ENCODE measurements at places on chromosomes 16 and 17.

GRCh38 chr17:82447876-82448275, 2.7 kb downstream of the CYBC1 start:
- no peak for DNase-seq

DNA sequence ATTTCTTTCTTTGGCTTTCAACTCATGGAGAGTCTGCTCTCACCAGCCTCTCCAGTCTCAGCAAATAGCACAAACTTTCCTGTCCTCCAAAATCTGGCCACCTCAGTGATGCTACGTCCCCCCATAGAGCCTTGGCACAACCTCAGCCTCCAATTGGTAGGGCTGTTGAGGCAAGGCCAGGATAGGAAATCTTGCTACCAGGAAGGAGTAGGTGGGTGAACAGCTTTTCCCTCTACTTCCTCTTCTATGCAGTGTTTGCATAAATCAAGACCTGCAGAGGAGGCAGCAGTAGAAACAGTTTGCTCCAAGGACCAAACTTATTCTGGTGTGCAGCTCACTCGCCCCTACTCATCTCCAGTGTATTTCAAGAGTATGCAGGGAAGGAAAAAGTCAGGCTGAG, 701 bp upstream of the DPEP2 start:
- DNase-seq, result no peak

DNA sequence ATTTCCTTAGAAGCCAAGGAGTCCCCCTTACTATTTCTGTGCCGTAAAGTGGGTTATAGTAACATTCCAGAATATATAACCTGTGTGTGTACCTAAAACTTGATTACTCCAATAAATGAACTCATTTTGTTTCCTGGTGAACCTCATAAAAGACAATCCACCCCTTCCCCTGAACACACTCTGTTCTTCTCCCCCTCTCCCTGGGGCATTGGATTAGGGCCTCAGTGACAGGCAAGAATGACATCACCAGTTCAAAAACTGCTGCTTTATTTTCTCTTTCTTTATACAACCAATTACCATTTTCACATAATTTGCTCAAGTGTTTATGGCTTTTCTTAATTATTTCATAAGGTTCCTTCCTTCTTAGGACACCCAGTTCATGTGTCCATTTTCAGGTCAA, 17.4 kb downstream of the AARSD1 start:
- no peak for DNase-seq

- peak; percentile 71 for DNase-seq
These were observed 3.6 kb upstream of the HS3ST3B1 start for GRCh38 chr17:14297161-14297851.

- DNase-seq, result no peak
These were observed 53.6 kb downstream of the WNT3 start for GRCh38 chr17:46764709-46765401.

- no peak for DNase-seq
These were observed 1.5 kb downstream of the MXRA7 start for GRCh38 chr17:76709077-76709950.

GRCh38 chr17:1735834-1736347, 6.8 kb upstream of the SERPINF2 start:
- no peak for DNase-seq

GRCh38 chr17:21425321-21425720, 49.2 kb downstream of the KCNJ12 start:
- no peak for DNase-seq

- DNase-seq, result peak; percentile 74
These were observed 7.4 kb downstream of the CDK5RAP3 start for GRCh38 chr17:47978324-47978723.

DNA sequence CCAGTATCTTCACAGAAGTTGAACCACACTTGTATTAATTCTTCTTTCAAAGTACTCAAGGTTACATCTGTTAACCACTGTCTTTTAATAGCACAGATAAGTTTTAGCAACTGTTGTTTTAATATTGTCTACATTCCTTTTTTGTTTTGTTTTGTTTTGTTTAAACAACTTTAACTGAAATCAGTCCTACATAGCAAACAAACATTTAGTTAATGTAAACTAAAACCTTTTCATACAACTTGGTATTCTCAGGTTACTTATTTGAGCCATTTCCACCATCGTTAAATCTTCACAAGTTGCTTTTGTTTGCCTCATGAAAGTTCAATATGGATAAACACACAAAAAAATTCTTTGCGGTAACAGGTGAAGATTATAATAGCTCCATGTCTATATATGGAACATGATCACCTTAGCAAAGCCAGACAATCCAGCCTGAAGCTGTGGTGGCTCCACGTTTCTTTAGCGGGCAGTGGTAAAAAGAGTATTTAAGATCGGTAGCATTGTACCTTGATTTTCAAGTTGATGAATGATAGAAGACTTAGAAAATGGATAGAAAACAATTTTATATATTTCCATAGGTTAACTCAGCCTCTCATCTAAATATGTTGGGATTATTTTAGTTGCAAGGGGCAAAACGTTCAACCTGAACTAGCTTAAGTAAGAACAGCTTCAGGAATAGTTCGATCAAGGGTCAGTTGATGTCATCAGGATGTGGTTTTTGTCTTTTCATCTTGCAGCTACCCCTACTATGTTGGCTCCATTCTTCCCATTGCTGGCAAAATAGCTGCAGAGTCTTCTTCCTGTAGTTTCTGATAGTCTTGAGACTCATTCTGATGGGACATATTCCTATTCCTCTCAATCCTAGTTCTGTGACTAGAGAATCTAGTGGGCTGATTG, 182.8 kb downstream of the FTO start:
- peak; percentile 15 for DNase-seq

DNA sequence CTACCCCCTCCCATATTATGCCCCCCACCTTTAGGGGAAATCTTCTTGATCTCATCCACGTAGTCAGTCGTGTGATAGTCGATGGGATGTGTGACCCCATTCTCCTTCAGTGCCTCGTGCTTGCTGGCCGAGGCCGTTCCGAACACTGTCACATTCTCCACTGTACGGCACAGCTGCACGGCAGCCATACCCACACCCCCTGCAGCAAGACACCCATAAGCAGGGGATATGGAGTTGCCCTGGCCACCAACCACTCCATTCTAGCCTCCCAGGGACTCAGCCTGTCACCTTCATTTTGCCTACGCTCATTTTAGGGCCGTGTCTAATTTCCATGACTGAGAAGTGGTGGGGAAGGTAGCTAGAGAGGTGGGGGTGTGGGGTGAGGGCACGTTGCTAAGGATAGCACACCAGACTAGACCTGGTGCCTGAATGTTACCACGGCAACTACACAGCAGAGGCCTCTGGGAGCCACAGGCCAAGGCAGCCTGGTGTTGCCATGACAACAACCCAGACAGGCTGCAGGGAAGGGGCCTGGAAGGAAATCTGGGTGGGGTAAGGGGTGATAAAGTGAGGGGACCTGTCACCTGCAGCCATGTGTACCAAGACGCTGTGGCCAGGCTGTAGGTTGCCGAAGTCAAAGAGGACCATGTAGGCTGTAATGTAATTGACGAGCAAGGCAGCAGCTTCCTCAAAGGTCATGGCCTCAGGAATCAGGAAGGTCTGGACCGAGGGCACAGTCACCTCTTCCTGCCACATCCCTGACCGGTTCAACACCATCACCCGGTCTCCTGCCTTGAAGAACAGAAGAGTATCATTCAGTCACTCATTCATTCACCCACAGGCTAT, 4.0 kb downstream of the VAT1 start:
- DNase-seq, result no peak

GRCh38 chr17:78515480-78515879, 61.7 kb downstream of the DNAH17 start:
- no peak for DNase-seq

DNA sequence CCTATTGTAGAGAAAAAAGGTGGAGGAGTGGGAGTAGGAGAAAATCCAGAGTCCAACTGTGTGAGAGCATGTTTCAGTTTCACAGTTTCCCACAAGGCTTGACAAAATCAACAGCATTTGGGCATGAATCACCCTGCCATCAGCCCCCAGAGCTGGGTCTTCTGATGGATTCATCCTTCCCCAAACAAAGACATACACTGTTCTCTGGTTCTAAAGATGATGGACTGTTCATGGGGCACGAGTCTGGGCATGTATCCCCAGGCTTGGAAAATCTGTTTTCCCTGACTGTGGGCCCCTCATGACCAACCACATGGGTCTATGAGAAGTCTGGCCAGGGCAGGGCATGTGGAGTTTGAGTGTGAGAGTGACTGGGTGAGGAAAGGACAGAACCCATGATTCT, 210.4 kb upstream of the IRX5 start:
- no peak for DNase-seq

- DNase-seq, result no peak
These were observed 13.2 kb downstream of the RAB40B start for GRCh38 chr17:82685291-82685690.

DNA sequence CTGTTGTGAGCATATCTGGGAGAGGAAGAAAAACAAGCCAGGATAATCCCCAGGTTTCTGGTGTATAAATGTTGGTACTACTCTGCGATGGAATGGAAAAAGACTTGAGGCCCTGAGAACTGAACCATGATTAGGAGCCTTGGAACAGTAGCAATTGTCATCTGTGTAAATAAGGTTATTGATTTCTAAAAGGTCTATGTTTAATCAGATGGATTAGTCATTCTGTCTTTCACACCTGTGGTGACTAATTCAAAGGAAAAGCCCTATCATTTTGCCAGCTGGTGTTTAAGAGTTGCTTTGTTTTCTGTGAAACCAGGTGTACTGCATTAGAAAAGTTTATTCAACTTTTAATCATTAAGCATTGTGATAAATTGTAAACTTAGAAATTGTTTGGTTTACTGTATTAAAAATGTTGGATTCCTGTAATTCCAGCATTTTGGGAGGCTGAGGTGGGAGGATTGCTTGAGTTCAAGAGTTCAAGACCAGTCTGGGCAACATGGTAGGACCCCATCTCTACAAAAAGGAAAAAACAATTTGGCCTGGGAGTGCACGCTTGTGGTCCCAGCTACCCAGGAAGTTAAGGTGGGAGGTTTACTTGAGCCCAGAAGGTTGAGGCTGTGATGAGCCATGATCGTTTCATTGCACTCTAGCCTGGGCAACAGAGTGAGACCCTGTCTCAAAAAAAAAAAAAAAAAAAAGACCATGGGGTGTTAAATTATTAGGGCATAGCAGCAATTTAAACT, 29.0 kb upstream of the KPNB1 start:
- no peak for DNase-seq

DNA sequence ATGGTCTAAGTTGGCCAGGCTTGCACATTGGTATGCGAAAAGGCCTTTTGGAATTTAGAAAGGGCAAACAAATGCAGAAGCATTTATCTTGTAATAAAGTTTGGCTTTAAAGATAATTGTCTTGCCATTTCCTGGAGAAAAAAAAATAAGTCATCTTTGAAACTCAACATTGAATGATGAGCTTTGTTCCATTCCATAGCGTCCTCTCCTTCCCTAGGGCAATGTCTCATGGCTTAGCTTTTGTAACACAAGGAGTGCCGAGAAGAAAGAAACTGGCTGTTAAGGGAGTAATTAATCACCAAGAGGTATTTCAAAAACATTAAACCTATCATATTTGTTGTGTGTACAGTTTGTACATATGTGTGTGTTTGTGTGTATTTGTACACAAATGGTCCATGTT, 372.3 kb downstream of the NPIPA8 start:
- DNase-seq, result no peak

DNA sequence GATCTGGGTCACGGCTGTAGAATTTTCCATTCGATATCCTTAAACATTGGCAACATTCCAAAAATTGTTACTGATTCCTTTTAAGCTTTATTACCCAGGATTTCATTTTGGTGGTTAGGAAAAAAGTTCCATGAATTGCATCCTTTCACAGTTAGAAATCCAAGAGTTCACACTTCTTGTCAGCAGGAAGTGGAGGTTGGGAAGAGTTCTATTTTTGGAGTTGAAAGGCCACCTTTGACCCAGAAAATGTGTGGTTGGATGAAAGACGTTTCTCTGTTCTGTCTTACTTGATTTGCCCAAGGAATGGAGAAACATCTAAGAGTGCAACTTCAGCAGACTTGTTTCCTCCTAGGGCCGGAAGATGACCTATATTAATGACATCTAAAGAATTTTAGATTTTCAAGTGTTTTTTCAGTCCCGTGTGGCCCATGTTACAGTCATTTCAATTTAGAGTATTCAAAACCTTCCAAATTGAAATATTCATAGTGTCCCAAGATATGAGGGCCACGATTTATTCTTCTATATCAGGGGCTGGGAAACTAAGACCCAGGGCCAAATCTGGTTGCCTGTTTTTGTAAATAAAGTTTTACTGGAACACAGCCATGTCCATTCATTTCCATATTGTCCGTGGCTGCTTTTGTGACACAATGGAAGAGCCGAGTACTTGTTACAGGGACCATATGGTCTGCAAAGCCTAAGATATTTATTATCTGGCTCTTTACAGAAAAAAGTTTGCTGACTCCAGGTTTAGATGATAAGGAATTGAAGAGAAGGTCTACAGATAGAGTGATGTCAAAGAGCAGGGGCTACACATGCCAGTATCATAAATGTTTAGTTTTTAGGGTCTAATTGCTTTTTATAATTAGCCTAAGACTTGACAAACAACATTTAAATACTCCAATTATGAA, 50.2 kb downstream of the CDK5R1 start:
- no peak for DNase-seq

- DNase-seq, result peak; percentile 63
These were observed 11.8 kb downstream of the SYT17 start for GRCh38 chr16:19179546-19180490.

GRCh38 chr17:7852919-7853690, 1.8 kb upstream of the TMEM88 start:
- no peak for DNase-seq

- DNase-seq, result peak; percentile 59
These were observed 1.5 kb downstream of the FGF11 start for GRCh38 chr17:7440834-7441195.

- DNase-seq, result no peak
These were observed 99.5 kb upstream of the AXIN2 start for GRCh38 chr17:65660947-65661346.

DNA sequence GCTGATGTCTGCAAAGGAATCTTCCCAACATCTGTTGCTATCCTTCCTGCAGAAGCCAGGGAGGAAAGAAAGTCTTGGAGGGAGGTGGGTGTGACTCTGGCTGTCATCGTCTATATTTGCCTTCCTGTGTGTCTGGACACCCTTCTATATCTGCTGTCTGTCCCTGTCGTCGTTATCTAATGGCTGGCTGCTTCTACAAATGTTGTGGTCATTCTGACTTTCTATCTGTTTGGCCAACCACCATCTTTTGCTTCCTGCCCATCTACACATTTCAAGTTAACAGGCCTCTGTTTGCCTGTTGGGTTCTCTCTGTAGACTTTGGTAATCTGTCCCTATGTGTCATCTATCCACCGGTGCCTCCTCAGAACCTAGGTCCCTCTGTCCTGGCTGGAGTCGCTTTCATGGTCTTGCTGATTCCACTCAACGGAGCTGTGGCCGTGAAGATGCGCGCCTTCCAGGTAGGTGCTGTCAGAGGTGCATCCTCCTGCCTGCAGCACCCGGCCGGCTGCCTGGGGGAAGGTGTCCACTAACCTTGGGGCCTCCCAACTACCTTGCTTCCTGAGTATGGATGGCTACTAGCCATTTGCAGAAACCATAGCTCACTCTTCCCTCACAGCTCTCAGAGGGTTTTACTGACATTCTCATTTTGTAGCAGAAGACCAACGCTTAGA, 30.2 kb downstream of the ABCC3 start:
- DNase-seq, result no peak

DNA sequence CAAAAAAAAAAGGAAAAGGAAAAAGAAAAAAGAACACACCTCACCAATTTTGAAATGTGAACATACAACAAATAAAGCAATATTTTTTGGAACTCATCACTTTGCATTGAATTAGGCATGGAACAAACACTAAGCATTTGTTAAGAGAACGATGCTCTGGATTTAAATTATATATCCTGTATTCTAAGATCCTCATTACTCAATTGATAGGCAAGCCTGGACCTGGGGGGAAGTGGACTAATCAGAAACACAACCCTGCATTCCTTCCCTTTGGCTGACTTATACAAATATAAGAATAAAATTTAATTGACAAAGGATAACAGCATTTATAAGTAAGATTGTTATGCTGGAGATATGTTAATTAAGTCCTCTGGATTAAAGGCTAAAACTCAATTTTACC, 2.2 kb downstream of the GJC1 start:
- no peak for DNase-seq

Data from stimulated activated effector memory CD8-positive, alpha-beta T cell treated with anti-CD3 and anti-CD28 coated beads, Interleukin-12 subunit alpha, Interleukin-12 subunit beta, amount 100 ng/mL, for 72 hours (primary cell).